K562 (cell line): ENCODE measurements at places on chromosomes 1 and 21.

DNA sequence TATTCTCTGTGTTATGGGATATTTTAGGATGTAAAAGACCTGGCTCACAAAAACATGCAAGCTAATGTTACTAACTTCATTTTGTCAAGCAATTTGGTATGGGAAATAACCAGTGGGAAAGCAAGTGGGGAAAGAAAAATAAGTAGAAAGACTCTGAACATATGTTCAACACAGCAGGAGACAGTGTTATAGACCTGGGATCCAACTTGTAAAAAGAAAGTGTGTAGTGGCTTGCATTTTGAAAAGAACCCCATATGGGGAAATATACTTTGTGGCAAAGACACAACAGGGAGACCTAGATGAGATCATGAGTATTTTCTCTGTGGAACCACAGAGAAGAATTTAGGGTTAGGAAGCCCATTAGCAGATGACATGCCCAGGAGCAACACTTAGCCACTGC, 212.7 kb upstream of the NRIP1 start:
- no peak for DNase-seq

DNA sequence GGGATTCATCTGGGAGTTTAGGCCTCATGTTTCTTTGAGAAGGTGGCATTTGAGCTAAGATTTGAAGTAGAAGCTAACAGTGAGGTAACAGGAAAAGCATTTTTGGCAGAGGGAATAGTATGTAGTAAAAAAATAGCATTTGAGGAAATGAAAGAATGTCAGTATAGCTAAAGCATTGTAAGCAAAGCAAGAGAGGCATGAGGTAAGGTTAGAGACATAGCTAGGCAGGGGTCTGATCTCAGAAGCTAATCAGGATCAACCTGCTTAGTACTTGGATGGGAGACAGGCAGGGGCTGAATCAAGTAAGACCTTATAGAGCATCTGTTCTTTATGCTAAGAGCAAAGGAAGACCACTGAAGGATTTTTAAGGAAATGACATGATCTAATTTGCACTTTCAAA, 4.0 kb downstream of the POLR3C start:
- no peak for DNase-seq

- no peak for DNase-seq
Observed at GRCh38 chr1:169565335-169566271, 20.7 kb downstream of the F5 start.

GRCh38 chr1:2787163-2787911, 14.2 kb downstream of the TTC34 start:
- DNase-seq: no peak

DNA sequence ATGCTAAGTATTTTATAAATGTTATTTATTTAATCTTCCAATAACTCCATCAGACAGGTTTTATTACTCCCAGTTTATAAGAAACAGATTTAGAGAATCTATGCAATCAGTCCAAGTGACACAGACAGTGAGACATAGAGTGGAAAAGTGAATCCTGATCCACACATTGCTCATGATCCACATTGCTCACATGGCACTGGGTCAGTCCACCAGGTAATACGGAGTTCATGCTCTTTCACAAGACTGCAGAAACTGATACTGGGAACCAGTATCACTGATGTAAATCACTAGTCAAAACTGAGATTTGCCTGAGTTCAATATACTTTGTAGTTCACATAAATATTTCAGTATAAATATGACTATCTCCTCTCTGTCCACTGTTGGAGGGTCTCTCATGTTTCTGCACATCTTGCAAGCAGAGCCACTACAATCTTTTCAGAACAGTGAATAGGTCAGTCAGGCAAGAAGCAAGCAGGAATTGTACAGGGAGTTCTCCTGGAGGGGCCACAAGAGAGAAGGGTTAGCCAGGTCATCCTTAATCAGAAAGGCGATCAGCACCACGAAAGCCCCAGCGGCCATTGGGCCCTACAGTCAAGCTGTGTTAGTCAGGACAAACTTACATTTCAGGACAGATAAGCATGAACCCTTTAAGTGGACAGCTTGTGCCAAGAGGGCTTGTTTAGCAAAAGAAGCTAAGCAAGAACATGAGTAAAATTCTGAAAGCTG, 275.4 kb upstream of the NR5A2 start:
- DNase-seq: no peak

DNA sequence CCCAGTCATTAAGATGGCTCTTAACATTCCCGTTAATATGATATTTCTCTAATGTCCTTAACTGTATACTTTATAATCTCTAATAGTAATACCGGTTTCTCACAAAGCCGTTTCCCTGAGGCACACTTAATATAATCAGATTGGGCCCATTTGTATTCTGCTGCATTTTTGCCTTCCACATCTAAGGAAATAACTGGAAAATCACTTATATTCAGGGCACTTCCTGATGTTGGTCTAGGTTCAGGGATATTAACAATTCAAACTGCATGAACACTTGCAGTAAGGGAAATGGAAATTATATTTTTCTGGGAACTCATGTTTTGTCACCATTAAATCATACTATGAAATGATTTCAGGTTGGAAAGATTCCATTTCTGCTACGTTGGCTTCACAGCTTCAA, 119.8 kb downstream of the TPR start:
- no peak for DNase-seq

GRCh38 chr1:17075470-17076255, 21.8 kb upstream of the SDHB start:
- DNase-seq: peak; percentile 82

DNA sequence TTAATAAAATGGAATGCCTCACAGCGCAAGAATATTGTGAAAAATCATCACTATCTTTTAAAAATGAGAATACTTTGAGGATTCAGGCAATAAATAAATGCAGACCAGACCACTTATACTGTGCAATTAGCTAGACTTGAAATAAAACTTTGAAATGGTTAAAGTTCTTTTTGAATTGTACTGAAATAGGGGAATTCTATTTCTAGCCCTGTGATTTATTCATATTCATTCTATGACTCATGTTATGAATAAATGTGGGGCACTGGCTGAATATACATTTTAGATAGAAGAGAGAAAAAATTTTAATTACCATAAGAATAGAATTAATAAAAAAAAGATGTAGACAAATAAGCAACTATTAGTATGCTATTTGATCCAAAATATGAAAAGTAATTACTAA, 16.4 kb upstream of the USP25 start:
- no peak for DNase-seq

- no peak for DNase-seq
Observed at GRCh38 chr1:36851595-36851994, 182.7 kb downstream of the GRIK3 start.

DNA sequence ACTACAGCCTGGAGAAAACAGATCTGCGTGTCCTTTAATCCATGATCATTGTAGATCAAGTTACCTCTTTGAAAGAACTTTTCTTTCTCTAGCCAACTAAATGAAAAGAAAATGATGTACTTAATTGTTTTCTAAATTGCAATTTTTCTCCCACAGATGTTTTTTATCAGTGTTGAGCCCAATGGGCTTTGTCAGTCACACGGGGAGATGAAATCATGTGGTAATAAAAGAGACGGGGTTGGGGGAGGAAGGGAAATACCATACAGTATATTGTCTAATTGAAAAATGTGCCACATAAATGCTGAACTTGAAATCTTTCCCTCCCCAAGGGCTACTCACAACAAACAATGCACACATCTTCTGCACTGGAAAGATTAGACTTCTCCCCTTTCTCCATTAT, 58.4 kb downstream of the NTMT2 start:
- no peak for DNase-seq

DNA sequence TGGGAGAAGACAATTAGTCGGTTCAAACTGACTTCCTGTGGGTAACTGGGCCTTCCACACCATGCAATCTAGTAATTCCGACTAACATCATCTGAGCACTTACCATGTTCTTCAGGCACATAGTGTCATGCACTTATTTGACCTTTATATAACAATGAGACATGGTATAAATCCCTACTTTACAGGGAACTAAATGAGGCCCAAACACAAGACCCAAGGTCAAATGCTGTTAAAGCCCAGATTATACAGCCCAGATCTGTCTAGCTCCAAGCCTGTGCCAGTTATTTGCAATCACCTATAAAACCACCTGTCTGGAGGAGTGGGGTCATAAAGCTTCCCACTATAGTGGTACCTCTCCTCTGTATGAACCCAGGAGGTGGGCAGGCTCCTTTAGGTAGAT, 40.8 kb downstream of the JAK1 start:
- DNase-seq: no peak

GRCh38 chr21:37683396-37684114, 232.7 kb downstream of the KCNJ6 start:
- no peak for DNase-seq

DNA sequence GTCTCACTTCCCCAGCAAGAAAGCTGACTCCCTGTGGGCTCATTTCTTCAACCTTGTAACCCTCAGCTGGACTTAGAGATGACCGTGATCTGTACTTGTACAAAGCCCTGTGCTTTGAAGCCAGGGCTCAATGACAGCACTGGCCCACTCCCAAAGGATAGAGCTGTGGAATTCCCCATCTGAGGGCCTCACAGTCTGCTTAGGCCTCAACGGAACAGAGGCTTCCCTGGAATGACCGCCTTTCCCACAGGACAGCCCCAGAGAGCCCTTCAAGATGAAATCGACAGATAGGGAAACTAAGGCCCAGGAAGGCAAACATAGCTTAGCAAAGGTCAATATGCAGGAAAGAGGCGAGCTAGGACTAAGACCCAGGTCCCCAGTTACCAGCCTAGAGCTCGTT, 11.5 kb downstream of the SLC9A1 start:
- no peak for DNase-seq

DNA sequence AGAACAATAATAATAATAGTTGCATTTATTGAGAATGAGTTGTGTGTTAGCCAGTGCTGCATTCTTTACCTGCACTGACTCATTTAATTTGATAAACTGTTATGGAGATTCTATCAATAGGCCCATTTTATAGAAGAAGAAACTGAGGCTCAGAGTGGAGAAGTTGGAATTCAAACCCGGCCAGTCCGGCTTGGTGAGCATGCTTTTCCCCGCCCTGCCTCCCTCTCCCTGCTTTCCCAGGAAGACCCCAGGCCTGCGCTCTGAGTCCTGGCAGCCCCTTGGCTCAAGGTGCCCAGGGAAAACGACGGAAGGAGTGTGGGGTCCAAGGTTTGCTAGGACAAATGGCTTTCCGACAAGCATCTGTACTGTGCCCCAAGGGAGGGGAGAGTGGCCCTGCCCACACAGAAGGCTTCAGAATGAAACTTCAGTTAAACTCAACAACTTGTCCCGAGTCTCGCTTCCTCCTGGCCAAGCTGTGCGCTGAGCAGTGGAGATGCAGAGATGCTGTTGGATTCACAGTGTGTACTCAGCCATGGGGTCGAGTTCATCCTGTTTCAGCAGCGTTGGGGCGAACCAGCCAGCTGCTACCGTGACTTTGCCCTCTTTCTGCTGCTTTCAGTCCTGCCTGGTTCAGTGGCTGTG, 23.3 kb upstream of the PADI6 start:
- no peak for DNase-seq

- no peak for DNase-seq
Observed at GRCh38 chr1:212528501-212528900, 80.1 kb upstream of the ATF3 start.

DNA sequence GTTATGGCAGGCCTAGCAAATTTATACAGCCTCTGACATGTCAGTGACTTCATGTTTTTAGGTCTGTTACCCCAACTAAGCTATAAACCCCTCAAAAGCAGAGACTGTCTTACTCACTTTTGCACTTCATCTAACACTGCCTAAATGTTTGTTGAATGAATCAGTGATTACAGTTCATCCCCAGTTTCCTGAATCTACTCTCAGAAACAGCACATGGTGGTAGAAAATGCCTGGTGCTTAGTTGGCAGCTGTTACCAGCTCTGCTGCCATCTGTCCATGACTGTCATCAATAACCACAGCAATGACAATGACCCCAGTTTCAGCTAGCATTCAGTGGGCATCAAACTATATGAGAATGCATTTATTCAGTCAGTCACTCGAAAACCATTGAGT, 110.5 kb upstream of the SERBP1 start:
- no peak for DNase-seq

DNA sequence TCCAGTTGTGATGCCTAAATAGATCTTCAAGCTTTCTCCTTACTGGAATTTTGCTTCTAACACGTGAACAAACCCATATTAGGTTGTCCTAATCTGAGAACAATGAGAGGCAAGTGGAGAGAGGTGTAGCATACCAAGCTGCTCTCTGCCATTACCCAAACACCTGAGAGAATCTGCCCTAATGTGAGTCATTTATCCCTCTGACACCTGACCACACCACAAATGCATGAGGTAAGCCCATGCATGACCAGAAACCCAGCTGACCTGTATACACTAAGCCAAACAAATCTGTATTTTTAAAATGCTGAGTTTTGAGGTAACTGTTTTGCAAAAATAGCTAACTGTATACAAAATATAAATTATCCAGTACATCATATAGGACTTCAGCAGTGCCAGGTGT, 1458.1 kb upstream of the B3GALT2 start:
- no peak for DNase-seq

GRCh38 chr1:96191165-96191564, 530.4 kb upstream of the PTBP2 start:
- DNase-seq: no peak
